ENCODE measurements at places on chromosomes 6 and 20. TPM values are rescaled to one million over a fixed set of nuclear protein-coding genes. Genes with fewer than 3 reads are reported as not detected.

DNA sequence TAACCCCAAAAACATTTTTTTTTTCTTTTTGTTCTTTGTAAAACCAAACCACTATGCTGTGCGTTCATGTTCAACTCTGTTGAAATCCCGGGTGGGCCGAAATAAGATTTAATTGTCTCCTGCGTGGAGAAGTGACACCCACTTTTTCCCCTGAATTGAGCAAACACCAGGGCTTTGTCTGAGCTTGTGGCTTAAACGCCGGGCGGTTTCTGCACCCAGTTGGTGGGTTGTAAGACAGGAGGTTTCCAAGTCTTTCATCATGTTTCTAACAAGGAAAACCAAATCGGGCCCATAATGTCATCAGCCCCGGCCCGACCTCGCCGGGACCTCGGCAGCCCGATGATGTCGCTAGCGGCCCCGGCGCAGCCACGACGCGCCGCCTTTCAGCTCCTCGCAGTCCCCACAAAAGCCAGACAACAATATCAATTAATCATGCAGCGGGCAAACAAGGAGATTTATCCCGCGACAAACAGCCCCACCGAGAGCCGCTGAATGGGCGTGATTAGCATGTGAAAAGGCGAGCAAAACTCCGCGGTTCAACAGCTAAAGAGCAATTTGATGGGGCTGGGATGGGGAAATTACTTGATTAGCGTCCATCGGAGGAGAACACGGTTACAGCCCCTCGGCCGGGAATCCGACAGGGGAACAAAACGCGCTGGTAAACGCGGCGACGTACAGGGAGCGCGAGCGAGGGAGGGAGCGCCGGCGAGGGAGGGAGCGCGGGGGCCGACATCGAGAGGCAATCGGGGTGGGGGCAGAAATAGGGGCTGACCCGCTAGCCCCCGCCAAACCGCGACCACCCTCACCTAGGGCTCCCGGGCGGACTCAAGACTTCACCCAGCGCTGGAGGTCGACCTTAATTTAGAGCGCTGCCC lies 5.3 kb downstream of the LINC00237 start:
- no peak for DNase-seq

GRCh38 chr20:60011512-60012507 lies 53.6 kb downstream of the CDH26 start:
- DNase-seq: no peak

- no peak for DNase-seq
Observed at GRCh38 chr20:25685276-25686080, 11.2 kb downstream of the ZNF337 start.

- no peak for DNase-seq
Observed at GRCh38 chr6:132365281-132365907, 35.9 kb downstream of the MOXD1 start.

- no peak for DNase-seq
Observed at GRCh38 chr6:101397199-101397598, 3.7 kb downstream of the GRIK2 start.

- no peak for DNase-seq
Observed at GRCh38 chr6:132082421-132082820, 131.2 kb upstream of the CCN2 start.

DNA sequence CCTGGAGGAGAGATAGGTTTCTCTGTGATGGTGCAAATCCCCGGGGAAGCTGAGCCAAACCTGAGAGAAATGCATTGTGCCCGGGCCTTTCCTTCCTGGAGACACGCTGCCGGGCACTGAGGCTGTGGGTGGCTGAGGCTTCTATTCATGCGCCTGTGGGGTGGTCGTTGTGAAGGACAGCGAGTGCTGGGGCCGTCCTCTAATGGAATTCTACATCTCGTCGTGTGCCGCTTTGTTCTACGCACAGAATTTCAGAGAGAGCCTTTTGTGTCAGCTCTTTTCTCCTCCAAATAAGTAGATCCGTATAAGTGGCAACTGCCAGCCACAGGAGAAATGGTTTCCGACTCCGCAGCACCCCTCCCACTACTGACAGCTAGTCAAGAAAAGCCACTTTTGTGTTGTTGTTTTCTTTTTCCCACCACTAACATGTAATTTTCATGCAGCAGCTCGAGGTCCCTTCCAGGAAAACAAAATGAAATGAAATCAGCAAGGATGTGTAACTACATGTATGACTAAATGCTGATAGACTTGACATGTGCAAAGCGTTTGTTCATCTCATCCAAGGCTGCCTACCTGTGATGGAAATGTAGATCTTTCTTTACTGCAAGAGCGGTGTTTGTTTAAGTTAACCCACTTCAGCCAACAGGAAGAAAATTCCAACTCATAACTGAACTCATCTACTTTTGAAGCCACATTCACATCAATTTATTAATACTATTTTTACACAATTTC lies 26.4 kb upstream of the PXDC1 start:
- no peak for DNase-seq

GRCh38 chr20:60210779-60211617 lies 252.8 kb downstream of the CDH26 start:
- peak; percentile 43 for DNase-seq

DNA sequence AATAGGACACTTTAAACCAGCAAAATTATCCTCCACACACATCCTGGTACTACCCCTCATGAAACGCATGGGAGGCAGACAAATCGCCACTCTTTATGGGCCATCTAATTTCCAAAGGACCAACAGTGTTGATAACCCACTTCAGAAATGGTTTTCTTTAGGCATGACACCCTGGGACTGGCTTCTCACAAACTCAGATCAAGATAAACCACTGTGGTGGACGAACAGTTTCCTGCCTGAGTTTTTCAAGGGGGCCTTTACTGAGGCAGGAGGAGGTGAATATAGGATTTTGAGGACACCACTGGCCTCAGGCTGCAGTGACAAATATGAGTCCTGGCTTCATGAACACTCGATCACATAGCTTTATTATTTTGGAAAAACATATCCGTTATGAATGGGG lies 26.0 kb downstream of the TRAM2 start:
- DNase-seq: no peak

- peak; percentile 18 for DNase-seq
Observed at GRCh38 chr6:130696806-130697205, 130.4 kb upstream of the SMLR1 start.

DNA sequence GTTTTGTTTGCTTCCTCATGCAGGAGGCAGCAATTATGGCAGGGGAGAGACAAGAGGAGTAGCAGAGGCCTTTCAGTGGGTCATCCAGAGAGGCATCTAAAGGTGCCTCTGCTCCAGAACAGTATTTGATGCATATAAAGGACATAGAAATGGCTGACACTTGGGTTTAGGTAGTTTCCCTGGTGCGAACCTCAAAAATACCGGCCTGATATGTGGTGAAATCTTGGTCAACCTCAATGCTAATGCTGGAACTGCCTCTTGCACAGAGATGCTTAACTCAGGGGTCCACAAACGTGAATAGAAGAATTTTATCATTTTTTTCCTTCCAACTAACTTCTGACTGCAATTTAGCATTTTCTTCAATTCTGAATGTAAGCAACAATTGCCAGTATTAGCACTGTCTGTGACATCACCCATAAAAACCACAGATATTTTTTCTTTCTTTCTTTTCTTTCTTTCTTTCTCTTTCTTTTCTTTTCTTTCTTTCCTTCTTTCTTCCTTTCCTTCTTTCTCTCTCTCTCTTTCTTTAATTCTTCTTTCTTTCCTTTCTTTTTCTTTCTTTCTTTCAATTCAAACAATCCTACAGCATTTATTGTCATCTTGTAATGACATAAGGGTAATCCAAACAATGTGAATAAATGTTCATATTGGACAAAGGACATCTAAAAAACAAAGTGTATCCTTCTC lies 180.0 kb upstream of the UST start:
- no peak for DNase-seq

GRCh38 chr20:57622579-57623381 lies 2.6 kb upstream of the ZBP1 start:
- DNase-seq: peak; percentile 39

- peak; percentile 50 for DNase-seq
Observed at GRCh38 chr20:53579581-53580375, 13.9 kb downstream of the ZNF217 start.

- no peak for DNase-seq
Observed at GRCh38 chr6:88992741-88993552, 29.5 kb upstream of the RNGTT start.

DNA sequence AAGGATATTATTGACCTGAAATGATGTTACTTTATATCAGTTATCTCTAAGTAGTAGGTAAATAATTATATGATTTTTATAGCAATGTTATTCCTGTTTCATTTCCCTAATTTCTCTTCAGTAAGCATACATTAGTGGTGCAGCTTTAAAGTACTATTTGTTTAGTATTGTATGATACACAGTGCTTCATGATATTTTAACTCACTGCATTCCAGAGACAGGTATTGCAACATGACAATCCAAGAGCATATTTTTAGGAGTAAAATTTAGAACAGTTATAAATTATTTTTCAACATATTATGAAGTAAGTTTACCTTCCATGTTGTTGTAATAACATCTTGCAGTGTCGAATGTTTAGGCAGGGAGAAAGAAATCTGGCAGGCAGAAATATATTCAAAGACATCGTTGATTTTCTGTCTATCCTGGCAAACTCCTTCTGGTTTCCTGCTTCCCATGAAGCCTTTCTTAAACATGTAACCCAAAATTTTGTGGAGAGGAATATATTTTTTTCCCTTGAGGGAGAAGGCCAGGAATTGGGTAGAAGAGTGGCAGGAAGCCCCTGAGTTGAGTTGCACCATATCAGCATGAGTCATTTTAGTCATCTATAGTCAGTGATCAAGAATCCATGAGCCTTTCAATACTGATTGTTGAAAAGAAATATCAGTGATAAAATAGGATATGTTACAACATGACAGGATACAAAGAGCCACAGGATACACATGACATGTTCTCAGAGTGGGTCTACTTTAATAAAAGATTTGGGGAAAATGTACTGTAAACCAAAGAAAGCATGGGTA lies 29.0 kb upstream of the PTCHD4 start:
- DNase-seq: no peak

- DNase-seq: no peak
Observed at GRCh38 chr20:51271931-51272330, 249.0 kb upstream of the KCNG1 start.

DNA sequence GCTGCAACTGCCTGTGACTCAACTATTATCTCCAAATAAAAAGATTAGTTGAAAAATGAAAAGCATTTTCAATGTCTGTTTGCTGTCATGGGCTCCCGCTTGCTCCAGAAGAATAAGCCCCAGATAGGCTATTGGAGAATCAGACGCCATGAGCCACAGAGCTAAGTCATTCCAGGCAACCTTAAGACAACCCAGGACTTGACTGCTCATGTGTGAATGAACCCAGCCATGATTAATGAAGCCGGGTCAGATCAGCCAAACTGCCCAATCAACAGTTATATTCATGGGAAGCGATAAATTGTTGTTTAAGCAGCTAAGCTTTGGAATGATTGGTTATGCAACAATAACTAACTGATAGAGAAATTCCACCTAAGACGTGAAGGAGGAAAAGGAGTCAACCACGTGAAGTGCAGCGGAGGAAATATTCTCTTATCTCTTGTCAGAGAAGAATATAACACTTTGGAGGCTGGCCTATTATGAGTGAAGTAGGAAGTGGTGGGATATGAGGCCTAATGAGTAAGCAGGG lies 64.2 kb downstream of the DOK5 start:
- DNase-seq: no peak

DNA sequence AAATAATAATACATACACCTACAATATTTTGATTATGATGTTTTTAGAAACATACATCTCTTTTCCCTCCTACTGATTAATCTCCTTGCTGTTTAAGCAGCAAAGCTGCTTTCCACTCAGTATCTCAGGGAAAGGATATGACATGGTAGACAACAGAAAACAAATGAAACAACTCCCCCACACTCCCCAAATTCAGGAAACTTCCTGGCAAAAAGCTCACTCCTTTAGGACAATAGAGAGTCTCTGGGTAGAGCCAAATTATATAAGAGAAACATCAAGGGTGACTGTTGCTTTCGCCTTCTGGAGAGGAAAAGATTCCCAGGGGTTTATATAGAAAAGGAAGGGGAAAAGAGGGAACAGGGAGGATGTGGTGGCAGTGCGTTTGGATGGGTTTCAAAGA lies 48.7 kb upstream of the AHI1 start:
- DNase-seq: no peak

- DNase-seq: no peak
Observed at GRCh38 chr20:25087186-25087929, 5.4 kb upstream of the VSX1 start.

DNA sequence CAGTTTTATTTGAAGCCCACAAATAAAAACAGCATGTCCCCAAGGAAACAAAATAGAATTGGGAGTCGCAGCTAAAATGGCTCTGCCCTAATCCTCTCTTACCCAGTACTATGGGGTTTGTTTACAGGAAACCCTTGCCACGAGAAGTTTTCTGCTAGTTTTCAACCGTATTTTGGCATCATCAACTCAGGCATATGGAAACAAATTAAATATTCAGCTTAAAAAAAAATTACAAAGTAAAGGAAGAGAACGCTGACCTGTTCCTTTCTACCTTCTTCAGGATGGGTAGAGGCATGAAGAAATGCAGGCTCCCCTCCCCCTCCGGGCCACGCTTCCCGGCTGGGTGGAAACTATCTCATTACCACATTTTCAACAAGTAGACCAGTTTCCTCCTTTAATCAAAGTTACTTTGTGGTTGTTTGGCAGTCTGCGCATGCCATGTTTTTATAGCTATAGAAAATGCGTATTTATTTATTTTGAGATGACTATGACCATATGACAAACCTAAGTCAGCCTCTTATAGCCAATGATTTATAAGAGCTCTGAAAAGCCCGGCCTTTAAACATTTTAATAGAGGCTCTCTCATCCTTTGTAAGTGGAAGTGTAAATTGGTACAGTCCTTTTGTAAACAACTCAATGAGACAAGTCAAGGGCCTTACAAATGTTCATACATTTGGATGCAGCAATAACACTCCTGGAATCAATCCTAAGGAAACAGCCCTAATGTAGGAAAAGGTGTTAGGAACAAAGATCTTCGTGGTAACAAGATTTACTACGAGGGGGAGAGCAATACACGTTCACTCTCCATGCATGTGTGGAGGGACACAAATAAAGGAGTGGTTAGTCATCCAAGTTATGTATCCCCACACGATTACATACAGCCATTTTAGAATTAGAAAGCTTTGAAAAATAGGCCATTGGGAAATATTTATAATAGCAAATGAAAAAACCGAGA lies 16.1 kb upstream of the ZNF217 start:
- peak; percentile 26 for DNase-seq

DNA sequence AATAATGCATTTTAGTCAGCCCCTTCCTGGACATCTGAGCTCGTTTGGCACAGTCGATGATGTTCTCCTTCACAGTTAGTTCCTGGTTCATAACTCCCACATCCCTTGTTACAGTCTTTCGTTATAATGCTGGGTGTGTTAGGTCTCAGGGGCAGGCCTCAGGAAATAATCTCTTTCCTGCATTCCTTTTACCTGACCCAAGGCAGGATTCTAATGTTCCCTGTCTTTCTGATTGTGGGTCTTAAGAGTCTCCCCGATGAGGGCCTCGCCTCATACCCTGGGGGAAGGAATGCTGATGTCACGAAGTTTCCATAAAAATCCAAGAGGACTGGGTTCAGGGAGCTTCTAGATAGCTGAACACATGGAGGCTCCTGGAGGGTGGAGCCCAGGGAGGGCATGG lies 104.0 kb upstream of the CARMIL1 start:
- DNase-seq: peak; percentile 61

GRCh38 chr6:105029581-105029980 lies 72.7 kb downstream of the LIN28B start:
- DNase-seq: no peak

APCDD1L gene
- total RNA-seq: 15.8 TPM

DACT2 gene
- total RNA-seq: not detected

GSTA1 gene
- not detected for total RNA-seq

ULBP2 gene
- total RNA-seq: 24.0 TPM

SPDEF gene
- not detected for total RNA-seq

MRAP2 gene
- total RNA-seq: not detected

HLA-DQA1 gene
- total RNA-seq: not detected

HLA-DPA1 gene
- 3.8 TPM for total RNA-seq

ADGB gene
- not detected for total RNA-seq

VWA7 gene
- 0.63 TPM for total RNA-seq

All from HFFc6 (cell line).